ENCODE measurements at places on chromosomes 2 and 18.
A peak's percentile ranks its signal among the peaks of the same experiment; 100 is the strongest.

GRCh38 chr2:109513749-109514588, 99.8 kb downstream of the SEPTIN10 start:
- DNase-seq: no peak

DNA sequence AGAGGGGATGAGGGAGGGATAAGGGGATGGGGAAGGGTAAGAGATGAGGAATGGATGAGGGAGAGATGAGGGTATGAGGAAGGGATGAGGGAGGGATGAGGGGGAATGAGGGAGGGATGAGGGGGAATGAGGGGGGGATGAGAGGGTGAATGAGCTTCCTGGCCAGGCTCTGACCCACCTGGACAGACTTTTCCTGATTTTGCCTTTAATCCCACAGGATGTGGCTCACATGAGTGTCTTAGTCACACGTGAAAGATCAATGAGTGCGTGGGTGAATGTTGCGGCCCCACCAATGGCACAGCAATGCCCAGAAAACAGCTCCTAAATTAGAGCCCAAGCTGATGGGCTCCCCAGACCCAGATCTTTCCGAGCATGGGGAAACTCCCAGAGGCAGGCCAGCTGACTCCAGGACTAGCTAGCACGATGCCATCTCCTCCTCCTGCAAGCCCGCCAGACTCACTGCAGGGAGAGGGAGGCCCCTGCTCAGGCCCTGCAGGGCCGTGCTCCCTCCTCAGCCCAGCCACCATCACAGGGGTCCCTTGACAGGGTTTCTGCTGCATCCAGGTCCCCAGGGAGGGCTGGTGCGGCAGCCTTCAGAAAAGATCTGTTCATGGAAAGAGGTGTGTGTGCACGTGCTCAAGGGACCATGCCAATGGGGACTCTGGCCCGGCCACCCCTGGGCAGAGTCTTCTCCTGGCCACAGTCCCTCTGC, 41.4 kb downstream of the AQP12A start:
- no peak for DNase-seq

GRCh38 chr18:57644540-57644939, 22.9 kb upstream of the NARS1 start:
- no peak for DNase-seq

DNA sequence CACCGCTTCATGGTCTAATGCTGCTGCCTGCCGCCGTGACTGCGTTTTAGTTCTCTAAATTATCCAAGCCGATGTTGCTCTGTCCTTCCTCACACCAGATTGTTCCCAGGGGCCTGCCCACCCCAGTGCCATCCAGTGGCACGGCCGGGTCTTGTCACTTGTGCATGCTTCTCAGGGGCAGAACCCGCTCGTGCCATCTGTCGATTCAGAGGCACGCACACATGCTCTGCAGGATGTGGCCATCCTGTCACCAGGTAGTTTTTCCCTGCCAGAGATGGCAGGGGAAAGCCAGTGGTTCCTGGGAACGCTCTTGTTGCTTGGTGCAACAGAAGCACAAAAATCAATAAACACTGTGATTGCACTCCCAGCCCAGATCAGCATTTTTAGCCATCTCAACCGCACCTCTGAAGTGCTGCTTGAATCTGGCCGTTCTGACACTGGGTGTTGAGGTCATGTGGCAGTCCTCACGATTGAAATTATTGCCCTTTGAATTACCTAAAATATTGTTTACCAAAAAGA, 119.6 kb upstream of the BOD1L2 start:
- DNase-seq: no peak

GRCh38 chr2:233993461-233993860, 57.0 kb upstream of the SPP2 start:
- DNase-seq: no peak

- DNase-seq: peak; percentile 64
These were observed 132.7 kb upstream of the STON1 start for GRCh38 chr2:48397281-48397680.

- no peak for DNase-seq
These were observed 174.9 kb downstream of the LAMA1 start for GRCh38 chr18:6942742-6943141.

GRCh38 chr2:239002954-239003623, 155.2 kb downstream of the TWIST2 start:
- DNase-seq: no peak

GRCh38 chr2:41142478-41142877, 690.6 kb upstream of the SLC8A1 start:
- no peak for DNase-seq

DNA sequence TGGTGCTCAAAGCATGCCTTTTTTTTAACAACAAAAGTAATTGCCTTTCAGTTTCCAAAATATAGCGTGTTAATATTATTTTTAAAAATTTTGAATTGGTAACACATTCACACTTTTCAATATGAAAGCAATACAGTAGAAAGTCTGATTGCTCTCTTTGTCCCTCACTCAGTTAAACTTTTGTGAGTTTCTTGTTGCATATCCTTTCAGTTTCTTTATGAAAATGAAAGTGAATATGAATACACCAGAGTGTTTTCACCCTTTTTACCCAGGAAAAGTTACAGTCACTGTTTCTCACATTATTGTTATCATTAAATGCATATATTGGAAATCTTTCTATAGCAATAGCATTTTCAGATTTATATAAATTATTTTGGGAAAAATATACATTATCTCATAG, 377.4 kb upstream of the CRIM1 start:
- no peak for DNase-seq

DNA sequence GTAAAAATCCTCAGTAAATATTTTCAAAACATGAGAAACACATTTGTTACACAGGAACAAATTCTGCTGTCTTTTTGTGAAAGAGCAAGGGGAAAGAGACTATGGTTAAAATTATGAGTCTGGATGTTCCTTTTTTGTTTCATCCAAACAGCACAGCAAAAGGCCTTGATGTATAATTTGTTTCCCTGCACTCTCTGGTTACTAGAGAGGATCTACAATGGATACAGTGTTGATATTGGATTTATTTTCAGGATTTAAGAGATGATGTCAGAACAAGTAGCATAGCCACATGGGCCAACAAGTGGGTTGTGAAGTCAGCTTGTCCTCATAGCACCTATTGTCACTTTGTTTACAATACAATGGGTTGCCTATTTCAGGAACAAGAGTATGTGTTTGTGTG, 11.3 kb upstream of the ERBB4 start:
- no peak for DNase-seq
